ENCODE measurements at places on chromosomes 11 and 22.

- DNase-seq: no peak
Observed at GRCh38 chr11:67136156-67136555, 17.1 kb downstream of the KDM2A start.

GRCh38 chr22:27718186-27719035, 83.1 kb downstream of the MN1 start:
- DNase-seq: peak; percentile 96

GRCh38 chr11:2793701-2794045, 91.9 kb downstream of the CDKN1C start:
- no peak for DNase-seq

DNA sequence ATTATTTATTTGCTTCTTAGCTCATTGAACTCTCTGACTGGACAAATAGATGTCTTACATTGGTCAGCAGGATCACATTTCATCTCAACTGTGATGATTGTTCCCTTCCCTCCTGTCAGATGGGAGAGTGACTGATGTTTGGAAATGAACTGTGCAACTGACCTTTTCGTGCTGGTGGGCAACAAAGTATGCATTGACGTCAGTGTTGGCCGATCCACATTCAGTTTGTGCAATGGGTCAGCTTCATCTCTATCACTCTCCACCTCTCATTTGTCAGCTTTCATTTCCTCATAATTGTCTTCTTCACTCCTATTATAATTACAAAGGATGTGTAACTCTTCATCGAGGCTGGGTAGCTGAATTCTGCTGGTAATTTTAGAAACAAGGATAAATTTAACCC, 71.3 kb downstream of the PPP2R1B start:
- DNase-seq: no peak

GRCh38 chr22:22215659-22216449, 28.7 kb upstream of the VPREB1 start:
- no peak for DNase-seq

- no peak for DNase-seq
Observed at GRCh38 chr22:40432157-40432556, 61.8 kb downstream of the SGSM3 start.

DNA sequence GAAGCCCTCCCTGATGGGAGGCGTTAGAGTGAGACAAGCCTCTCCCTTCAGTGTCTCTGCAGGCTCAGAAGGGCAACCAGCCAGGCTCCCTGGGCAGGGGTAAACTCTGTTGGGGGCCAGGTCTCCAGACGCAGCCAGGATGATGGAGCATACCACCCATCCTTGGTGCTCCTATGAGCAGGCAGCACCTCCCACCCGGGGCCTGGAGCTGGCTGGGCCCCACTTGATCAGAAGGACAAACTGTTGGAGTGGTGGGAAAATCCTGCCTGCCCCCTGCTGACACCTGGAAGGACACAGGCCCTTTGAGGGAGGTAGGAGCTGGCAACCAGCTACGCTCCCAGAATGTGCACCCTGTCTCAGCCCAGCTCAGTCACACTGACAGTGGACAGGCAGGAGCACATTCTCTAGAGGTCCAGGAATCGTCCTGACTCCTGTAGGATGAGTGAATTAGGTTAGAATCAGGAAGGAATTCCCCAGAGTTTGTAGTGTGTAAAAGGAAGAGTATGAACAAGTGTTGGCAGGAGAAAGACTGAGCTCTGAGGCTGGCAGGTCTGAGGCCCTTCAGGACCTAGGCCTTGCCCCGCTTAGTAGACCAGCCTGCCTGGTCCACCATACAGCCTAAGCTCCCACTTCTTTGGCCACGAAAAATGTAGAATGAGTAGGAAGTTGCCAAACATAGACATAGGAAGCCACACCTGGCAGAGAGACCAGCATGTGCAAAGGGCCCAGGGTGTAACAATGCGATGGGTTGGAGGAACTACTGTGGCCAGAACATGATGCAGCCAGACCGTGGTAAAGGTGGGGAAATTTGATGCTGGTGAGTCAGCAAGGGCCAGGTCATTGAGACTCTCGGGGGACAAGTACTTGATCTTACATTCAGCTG, 19.1 kb downstream of the ARHGEF17 start:
- DNase-seq: peak; percentile 52

DNA sequence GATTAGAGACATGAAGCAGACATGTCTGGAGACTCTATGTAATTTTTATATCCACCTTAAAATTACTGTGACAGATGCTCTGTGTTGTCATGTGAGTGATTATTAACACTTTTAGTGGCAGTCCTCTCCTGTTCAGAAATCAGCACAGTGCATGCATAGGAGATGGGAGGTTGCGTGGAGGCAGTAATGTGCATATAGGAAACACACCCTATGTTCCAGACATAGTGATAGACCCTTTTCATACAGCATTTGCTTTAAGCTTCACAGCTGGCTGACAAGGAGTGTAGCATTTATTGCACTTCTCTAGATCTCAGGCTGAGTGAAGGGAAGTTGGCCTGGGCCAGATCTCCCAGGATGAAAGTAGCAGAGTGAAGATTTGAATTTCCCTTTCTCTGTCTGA, 102.3 kb upstream of the SYN3 start:
- DNase-seq: no peak

GRCh38 chr11:103903621-103904323, 132.7 kb upstream of the DDI1 start:
- no peak for DNase-seq

DNA sequence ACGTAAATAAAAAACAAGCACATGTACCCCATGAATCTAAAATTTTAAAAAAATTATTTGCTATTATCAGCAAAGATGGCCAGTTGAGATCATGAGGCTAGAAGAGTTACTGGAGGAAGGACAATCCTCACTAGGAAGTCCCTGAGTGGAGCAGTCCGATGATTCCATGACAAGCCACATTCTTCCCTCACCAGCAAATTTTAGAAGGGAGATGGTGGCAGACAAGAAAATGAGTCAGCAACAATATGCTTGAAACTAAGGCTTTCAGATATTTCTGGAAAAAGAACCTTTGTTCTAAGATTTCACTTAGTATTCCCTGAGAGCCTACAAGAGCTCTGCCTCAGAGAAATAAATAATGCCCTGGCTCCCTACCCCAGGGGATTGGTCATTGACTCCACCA, 34.9 kb downstream of the P4HA3 start:
- DNase-seq: peak; percentile 84

- DNase-seq: peak; percentile 98
Observed at GRCh38 chr22:31102441-31103081, 4.8 kb downstream of the SELENOM start.

DNA sequence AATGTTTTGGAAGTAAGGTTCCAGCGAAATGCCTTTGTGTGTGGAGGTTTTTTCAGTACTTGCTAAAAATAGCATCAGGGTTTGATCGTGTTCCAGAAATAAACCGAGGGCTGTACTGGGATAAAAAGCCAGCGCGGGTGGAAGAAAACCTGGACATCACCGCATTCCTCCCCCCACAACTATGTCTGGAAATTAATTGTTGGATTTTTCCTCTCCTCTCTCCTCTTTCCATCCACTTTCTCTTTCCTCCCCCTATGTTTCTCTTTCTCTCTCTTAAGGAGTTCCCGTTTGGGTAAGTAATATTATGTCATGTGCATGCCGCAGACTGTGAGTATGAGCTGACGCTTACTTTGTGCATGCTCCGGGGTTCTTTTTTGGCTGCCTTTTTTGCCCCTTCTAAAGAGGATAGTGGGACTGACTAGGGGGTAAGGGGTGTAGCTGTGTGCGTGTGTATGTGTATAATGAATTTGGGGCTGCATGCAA, 104.2 kb upstream of the HSD17B12 start:
- peak; percentile 28 for DNase-seq

DNA sequence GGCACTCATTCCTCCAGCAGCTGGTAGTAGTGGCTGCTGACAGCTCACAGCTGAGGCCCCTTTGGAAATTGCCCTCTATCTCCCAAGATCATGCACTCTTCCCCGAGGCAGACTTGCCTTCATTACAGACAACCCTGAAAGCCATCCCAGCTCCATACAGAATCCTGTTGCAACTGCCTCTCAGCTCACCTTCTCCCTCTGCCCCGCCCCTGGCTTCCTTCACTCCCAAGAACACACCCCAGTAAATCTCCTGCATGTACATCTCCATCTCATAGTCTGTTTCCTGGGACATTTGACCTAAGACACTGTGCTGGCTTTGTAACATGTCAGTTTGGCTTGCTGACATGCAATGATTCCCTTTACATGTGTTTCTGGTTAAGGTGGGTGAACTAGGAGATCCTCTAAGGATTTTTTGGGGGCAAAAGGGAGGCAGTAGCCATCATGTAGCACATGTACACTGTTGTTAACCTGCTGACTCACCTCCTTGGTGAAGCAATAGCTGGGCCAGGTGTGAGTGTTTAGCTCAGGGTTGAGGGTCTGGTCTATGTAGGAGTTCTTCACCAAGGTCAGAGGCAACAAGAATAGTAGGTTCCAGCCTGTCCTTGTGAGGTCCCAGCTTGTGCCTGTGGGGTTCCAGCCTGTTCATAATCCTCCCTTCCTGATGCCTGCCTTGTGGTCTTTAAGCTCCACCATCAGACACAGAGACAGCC, 179.6 kb downstream of the CSNK2A3 start:
- DNase-seq: no peak

- DNase-seq: no peak
Observed at GRCh38 chr11:26478710-26479109, 93.4 kb downstream of the MUC15 start.

- no peak for DNase-seq
Observed at GRCh38 chr11:56509439-56509838, 18.3 kb upstream of the OR5M8 start.

DNA sequence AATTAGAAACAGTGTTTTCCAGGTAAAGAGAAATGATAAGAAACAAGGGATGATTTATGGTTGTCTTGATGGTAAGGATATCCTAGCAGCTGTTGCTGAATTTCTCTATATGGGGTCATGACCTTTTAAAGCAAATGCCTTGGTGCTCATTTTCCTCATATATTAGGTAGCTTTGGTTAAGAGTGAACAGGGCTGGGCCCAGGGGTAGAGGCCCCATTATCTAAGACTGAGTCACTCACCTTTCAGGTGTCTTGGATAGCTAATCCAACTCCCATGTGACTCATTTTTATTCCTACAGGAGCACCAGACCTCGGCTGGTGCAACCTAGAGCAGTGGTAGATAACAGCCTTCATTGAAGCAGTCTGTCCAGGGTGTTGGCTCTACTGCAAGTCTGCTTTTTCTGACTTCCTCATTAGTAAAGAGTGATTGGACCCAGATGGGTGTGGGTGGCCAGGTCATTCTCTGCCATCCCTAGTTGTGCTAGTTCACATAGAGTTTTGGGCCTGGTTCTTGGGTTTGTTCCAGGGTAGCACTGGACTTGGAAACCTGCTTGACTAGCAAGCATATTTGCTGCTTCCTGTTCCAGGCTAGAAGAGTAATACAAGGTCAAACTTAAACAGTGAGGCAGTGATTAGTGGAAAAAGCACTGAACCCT, 37.4 kb downstream of the CTNND1 start:
- DNase-seq: peak; percentile 74

- peak; percentile 92 for DNase-seq
Observed at GRCh38 chr22:17570851-17571631, 7.7 kb downstream of the SLC25A18 start.

- DNase-seq: peak; percentile 35
Observed at GRCh38 chr11:14905104-14906033, 13.3 kb upstream of the CYP2R1 start.
